ENCODE measurements at places on chromosomes 7 and 10.
A peak's percentile ranks its signal among the peaks of the same experiment; 100 is the strongest.

DNA sequence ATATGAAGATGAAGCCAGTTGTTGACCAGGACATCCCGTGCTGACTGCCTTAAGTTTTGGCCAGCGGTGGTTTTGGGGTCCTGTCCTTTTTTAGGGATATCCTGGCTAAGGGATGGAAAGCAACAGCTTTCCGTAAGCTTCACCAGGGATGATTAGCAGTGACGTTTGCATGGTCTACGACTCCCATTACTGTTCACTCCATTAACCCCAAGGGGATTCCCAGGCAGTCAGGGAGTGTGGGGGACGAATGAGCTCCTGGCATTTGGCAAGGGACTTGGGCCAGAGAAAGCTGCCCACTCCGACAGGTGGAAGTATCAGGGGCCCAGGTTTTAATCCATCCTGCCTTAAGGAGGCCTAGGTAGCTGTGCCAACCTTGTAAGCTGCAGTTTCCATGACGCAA lies 66.8 kb downstream of the ITGB1 start:
- DNase-seq: no peak

DNA sequence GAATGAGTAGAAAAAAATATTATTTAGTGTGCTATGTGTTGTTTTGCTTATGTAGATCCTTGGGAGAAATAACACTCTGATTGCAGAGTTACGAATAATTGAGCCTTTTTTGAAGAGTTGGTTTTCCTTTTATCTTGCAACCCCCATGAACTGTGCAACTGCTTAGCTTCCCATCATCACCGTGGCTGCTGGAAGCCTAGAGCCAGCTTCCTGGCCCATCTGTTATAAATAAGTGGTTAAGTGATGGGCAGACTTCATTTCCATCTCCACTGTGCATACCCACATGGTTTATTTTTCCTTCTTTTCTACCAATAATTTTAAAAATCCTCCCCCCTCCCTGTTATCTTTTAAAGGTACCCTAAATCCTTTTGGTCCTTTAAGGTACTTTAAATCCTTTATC lies 554.9 kb upstream of the GALNT17 start:
- no peak for DNase-seq

GRCh38 chr10:123380491-123381085 lies 226.4 kb downstream of the BUB3 start:
- no peak for DNase-seq

- DNase-seq: no peak
Measured at GRCh38 chr7:29864656-29865055, 58.3 kb downstream of the WIPF3 start.

DNA sequence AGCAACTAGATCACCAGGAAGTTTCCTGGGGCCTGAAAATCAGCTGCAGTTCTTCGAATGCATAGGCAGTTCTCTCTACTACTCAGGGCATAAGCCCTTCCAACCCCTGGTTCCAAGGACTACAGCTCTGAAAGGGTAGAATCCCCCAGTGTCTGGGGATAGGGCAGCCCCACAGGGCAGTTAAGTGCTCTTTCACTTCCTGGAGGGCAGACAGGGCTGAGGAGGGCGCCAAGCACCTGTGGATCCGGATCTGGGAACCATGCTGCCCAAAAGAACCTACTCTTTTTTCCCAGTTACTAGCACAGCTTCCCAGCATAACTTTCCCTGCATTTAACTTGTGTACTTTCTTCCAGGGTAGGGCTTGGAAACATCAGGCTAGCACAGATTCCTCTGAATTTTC lies 41.1 kb downstream of the CXCL12 start:
- no peak for DNase-seq

DNA sequence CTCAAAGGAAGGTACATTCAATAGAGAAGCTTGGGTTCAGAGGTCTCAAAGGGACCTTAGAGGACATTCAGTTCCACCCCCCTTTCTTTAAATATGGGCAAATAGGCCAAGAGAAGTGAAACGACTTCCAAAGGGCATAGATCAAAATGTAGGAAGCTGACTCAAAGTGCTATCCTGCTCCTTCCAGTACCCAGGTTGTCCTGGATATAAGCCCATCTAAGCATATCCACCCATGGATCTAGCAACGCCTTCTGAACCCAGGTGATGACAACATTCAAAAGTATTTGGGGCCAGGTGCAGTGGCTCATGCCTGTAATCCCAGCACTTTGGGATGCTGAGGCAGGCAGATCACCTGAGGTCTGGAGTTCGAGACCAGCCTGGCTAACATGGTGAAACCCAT lies 5.3 kb downstream of the ATXN7L1 start:
- DNase-seq: no peak

GRCh38 chr7:133572843-133573242 lies 320.0 kb downstream of the EXOC4 start:
- no peak for DNase-seq

- no peak for DNase-seq
Measured at GRCh38 chr10:67722113-67722512, 26.1 kb upstream of the CTNNA3 start.

DNA sequence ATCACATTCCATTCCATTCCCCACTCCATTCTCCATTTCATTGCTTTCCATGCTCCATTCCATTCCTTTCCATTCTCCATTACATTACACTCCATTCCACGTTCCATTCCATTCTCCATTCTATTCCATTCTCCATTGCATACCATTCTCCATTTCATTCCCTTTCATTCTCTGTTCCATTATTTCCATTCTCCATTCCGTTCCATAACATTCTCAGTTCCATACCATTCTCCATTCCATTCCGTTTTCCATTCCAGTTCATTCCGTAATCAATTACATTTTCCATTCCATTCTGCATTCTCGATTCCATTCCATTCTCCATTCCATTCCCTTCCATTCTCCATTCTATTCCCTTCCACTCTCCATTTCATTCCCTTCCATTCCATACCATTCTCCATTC lies 86.4 kb downstream of the NSUN6 start:
- no peak for DNase-seq

- DNase-seq: peak; percentile 26
Measured at GRCh38 chr7:5532536-5533335, 109.1 kb upstream of the TNRC18 start.

DNA sequence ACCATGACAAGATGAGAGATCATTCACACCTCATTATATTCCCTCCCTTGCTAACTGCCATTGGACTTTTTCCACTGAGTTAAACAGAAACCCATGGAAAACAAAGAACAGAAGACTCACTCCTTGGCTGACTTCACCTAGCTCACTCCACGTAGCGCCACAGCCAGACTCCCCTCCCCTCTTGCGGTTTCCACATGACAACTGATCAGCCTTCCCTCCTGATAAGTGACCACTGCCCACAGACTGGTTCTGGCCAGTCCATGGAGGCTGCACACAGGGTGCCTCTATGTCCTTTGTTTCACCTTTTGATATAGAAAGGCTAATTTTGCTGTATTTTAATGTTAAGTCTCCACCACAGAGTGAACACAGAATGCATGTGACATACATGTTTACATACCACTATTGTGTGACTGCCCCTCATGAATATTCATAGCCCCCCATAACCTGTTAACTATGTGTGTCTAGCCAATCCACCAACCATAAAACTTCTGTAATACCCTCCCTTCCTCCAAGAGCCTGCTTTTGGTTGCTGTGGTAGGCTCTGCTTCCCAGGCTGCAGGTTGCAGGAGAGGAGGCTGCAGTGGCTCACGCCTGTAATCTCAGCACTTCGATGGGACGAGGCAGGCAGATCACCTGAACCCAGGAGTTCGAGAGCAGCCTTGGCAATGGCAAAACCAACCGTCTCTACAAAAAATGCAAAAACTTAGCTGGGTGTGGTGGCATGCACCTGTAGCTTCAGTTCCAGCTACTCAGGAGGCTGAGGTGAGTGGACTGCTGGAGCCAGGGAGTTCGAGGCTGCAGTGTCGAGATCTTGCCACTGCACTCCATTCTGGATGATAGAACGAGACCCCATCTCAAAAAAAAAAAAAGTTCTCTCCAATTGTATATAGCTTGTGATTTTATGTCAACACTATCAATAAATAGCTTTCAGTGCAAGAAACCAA lies 10.0 kb upstream of the IFIT5 start:
- DNase-seq: no peak

DNA sequence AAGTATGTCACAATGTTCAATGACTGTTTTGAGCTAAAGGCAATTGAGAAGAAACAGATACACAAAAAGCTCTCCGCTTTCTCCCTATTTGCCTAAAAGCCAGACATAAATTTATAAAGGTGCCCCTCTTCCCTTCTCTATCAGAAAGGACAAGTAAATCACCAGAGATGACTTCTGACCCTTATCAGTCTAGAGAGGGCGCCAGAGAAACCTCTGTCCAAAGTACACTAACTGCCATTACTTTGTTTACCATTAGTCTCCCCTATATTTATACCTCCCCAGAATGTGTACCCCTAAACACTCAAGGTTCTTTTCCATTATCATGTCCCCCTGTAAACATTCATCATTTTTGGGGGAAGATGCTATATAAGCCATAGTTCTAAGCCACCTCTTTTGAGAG lies 49.3 kb downstream of the TPK1 start:
- no peak for DNase-seq

GRCh38 chr7:158804335-158804734 lies 25.0 kb downstream of the ESYT2 start:
- DNase-seq: no peak

- no peak for DNase-seq
Measured at GRCh38 chr10:120941501-120941900, 90.3 kb downstream of the WDR11 start.

DNA sequence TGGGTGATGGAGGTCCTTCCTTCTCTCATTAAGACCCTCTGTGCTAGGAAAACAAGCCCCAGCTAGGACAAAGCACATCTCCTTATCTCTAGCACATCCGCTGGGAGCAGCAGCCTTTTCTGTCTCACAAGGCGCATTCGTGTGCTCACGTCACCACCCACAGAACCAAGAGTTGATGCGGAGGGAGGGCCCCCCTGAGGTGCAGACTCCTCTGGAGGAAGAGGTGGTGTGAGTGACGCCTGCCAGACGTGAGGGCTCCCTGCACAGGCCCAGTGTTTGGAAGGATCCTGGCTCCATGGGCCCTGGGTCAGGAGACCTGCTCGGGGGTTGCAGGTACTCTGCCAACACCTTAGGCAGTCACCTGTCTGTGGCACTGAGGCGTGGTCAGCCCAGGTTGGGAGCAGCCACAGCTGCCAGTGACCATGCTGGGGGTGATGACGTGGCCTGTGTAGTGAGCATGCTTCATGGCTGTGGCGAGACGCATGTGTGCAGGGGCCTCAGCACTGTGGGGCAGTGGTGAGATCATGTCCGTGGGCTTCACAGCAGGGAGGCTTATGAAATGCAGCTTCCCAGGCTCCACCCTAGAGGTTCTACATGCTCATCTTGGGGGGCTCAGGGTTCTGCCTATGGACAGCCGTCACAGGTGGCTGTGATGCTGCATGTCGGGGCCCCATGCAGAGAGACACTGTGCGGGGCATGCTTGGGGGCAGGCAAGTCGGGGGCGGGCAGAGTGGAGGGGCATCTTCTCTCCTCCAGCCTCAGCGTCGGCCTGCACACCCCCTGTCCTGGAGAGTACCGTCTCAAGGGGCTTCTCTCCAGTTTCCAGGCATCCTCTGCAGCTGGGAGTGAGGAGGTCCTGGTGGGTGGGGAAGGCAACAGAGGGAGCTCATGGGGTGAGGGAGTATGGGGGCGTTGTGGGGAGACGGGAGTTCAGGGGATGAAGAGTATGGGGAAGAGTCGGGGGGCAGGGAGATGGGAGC lies 56.2 kb upstream of the DPYSL4 start:
- DNase-seq: no peak

All from stimulated activated CD8-positive, alpha-beta memory T cell treated with anti-CD3 and anti-CD28 coated beads, Interleukin-4, amount 100 ng/mL, for 1 hour (primary cell).